ENCODE measurements at places on chromosomes 16 and 17. TPM values are rescaled to one million over a fixed set of nuclear protein-coding genes. Genes with fewer than 3 reads are reported as not detected.

GRCh38 chr17:7147772-7148171 is 31.4 kb downstream of the ASGR1 start:
- H3K4me1 ChIP-seq, result peaks cover 20% of the 10 kb centered on the region
- no peak overlapping the region for H3K4me3 ChIP-seq
- peaks cover 35% of the 10 kb centered on the region for H3K27me3 ChIP-seq
- no peak for DNase-seq

DNA sequence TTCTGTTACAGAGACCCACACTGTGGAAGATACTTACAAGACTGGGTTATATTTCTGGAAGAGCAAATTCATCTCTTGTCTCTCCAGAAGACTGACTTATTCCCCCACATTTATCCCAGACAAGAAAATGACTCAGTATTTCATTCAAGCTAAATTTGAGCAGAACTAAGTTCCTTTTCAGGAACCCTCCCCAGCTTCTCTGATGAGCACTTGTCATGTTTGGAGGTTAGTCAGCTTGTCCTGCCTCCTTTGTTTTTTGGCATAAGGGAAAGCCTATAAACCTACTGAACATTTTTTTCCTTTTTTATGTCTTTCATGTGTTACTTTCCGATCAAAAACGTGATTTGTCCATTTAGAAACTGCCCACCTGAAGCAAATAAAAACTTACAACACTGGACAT is 198.0 kb downstream of the C16orf95 start:
- no peak for DNase-seq
- peaks cover 22% of the 10 kb centered on the region for H3K4me1 ChIP-seq
- H3K36me3 ChIP-seq, result no peaks in the 10 kb centered on the region
- no peak overlapping the region for H3K4me3 ChIP-seq

GRCh38 chr16:3274490-3274889 is 8.8 kb upstream of the ZNF263 start:
- H3K4me1 ChIP-seq, result peaks cover 12% of the 10 kb centered on the region
- no peaks in the 10 kb centered on the region for H3K36me3 ChIP-seq
- peaks cover 40% of the 10 kb centered on the region for H3K27me3 ChIP-seq
- DNase-seq, result no peak

DNA sequence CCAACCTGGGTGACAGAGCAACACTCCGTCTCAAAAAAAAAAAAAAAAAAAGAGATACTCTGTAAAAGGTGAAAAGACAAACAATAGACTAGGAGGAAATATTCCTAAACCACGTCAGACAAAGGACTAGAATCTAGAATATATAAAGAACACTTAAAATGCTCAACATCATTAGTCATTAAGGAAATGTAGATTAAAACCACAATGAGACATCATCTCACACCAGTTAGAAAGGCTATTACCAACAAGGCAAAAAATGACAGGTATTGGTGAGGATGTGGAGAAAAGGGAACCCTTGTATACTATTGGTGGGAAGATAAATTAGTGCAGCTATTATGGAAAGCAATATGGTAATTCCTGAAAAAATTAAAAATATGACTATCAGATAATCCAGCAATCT is 903.1 kb upstream of the SOX9 start:
- no peaks in the 10 kb centered on the region for H3K36me3 ChIP-seq
- no peaks in the 10 kb centered on the region for H3K27me3 ChIP-seq
- no peak overlapping the region for H3K4me3 ChIP-seq
- H3K4me1 ChIP-seq, result no peaks in the 10 kb centered on the region

DNA sequence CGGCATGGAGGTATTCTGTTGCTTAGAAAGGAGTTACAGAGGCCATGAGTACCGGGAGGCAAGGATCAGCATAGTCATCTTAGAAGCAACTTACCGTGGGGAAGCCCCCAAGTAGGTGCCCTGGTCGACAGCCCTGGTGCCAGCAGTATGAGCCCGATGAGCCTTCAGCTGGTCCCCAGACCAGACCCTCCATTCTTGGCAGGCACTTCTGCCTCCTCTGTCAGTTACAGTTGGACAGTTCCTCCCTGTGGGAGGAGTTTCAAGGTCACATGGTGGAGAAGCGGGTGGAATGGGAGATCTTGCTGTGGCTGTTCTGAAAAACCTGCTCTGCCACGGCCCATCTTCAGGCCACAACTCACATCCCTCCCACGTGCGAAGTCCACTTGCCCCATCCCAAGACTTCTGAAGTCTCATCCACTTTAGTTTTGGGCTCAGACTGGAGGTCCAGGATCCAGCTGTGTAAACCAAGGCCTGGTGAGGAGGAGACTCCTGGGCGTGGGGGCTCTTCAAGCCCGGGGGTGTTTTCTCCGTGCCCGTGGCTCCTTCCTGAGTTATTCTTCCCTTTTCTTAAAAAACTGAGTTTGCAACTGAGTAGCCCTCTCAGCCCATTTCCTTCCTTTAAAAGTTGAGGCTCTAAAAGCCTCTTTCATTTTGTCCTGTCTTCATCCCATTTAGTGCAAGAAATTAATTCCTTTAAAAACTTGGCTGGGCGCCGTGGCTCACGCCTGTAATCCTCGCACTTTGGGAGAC is 133.5 kb downstream of the SEC14L1 start:
- no peak overlapping the region for H3K4me3 ChIP-seq
- peaks cover 11% of the 10 kb centered on the region for H3K4me1 ChIP-seq
- peak overlapping the region; percentile 35 for H3K27ac ChIP-seq
- H3K36me3 ChIP-seq, result no peaks in the 10 kb centered on the region

DNA sequence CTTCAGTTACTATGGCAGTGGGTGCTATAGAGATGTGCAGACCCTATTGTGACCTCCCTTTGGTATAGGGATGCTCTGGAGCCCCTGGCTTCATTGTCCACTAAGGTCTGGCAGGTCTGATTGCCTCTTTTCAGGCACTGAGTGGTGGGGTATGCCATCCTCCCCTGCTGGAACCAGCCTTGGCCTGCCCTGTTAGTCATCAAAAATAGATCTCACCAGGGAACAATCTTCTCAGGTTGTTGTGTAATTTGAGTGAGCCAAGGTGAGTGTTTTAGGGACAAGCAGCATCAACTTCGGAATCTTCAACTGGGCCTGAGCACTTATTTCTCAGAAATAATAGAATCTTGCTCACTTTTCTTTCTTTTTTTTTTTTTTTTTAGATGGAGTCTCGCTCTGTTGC is 19.6 kb downstream of the HMOX2 start:
- no peak overlapping the region for H3K27ac ChIP-seq
- DNase-seq, result no peak
- H3K27me3 ChIP-seq, result no peaks in the 10 kb centered on the region
- no peak overlapping the region for H3K4me3 ChIP-seq

DNA sequence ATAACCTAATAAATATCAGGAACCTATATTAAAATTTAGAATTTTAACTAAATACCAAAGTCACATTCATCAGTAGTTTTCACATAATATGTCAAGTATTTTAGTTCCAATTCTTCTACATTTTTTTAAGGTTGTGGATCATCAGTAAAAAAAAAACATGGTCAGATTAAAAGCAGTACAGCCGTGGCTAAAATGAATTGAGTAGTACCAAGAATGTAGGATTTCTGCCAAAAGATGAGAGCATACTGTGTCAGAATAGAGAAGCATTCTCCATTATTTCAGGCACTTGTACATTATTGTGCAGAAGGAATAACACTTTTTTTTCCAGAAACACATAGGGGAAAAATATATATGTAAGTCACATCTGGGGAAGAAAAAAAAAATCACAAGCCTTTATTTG is 1176.1 kb downstream of the CDH11 start:
- H3K27me3 ChIP-seq, result no peaks in the 10 kb centered on the region
- no peak overlapping the region for H3K27ac ChIP-seq
- H3K4me3 ChIP-seq, result no peak overlapping the region
- no peak for DNase-seq

DNA sequence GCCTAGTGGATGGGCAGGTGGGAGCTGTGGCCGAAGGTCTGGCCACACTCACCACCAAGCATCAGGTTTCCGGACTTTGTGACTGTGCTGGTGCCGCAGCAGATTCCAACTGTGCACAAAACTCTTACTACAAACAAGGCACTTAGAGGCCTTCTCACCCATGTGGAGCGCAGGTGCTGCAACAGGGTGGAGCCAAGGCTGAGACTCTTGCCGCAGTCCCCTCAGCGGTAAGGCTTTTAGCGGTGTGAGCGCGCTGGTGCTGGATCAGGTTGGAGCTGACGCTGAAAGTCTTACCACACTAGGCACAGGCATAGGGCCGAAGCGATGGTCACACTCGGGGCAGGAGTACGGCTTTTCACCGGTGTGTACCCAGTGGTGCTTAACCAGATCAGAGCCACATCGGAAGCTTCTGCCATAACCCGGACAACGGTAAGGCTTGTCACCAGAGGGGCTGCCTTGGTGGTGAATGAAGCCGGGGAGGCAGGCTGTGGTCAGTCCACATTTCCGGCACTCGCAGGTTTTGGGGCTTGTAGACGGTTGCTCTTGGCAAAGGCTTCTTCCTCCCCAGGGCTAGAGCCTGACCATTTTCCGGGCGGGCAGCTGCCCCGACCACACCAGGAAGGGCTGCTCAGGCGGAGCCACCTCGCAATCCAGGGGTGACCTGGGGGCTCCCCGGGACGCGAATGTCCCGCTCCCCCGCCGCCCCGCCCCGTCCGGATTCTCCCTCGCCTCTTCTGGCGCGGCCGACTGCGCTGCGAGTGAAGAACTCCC is 1.0 kb upstream of the ARMC5 start:
- peaks cover 42% of the 10 kb centered on the region for H3K4me1 ChIP-seq
- peaks cover 4% of the 10 kb centered on the region for H3K36me3 ChIP-seq
- H3K27ac ChIP-seq, result peak overlapping the region; percentile 81
- DNase-seq, result no peak
- H3K4me3 ChIP-seq, result peak overlapping the region; percentile 88

GRCh38 chr16:5066511-5066910 is 755 bp upstream of the C16orf89 start:
- no peaks in the 10 kb centered on the region for H3K36me3 ChIP-seq
- H3K27ac ChIP-seq, result no peak overlapping the region
- H3K4me3 ChIP-seq, result no peak overlapping the region
- DNase-seq, result no peak
- peaks cover 45% of the 10 kb centered on the region for H3K27me3 ChIP-seq

DNA sequence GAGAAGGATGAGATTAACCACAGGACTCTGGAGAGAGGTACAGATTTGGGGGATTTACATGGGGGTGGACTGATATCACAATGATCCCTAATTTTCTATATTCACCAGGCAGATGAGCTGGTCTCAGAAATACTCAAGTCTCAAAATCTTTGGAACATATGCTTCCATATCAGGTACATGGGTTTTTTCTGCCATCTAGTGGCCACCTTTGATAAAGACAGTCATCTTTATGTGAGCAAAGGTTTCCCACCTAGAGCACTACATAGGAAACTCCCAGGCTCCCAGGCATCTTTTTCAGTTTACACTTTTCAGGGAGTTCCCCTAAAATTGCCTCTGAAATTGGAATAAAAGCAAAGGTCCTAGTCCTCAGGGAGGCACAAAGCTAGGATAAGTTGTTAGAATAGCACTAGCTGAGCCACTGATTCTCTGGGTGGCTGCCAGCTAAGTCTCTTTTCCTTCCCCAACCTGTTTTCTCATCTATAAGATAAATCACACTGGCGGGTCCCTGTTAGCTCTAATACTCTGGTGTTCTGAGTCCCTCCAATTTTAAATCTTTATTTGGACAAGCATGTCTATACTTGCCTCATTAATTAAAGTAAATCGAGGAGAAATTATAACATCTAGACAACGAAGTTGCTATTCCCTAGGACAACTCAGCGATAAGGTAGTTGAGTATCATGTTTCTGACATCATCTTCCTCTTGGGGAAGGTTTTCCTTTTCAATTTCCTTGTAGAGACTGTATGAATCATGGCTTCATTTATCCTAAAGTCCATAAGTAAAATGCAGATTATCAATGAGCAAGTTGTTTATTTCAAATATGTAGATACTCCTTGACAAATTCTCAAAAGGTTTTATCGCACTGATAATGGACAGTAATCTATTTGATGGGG is 19.0 kb upstream of the MON1B start:
- peak; percentile 45 for DNase-seq
- no peak overlapping the region for H3K27ac ChIP-seq
- H3K4me1 ChIP-seq, result no peaks in the 10 kb centered on the region
- no peak overlapping the region for H3K4me3 ChIP-seq
- H3K36me3 ChIP-seq, result no peaks in the 10 kb centered on the region
- H3K27me3 ChIP-seq, result peaks cover 78% of the 10 kb centered on the region

DNA sequence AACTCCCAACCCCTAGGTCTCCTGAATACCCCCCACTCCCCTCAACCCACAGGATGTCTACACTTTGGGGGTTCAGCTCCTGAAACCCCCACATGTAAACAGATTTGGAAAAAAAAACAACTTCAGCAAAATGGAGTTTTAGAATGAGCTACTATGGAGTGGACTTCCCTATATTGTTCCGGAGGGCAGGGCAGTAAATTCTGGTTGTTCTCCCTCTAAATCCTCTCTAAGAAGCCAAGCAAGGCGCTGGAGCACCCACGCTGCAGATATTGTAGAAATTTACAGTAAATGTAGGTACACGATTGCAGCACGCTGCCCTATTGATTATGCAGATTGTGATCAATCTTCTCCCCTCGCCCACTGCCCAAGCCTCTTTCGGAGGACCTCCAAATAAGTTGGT is 8.5 kb upstream of the ZFHX3 start:
- H3K27ac ChIP-seq, result peak overlapping the region; percentile 93
- peaks cover 2% of the 10 kb centered on the region for H3K36me3 ChIP-seq
- H3K4me1 ChIP-seq, result peaks cover 26% of the 10 kb centered on the region
- no peaks in the 10 kb centered on the region for H3K27me3 ChIP-seq
- DNase-seq, result no peak

- H3K27me3 ChIP-seq, result no peaks in the 10 kb centered on the region
- H3K4me1 ChIP-seq, result no peaks in the 10 kb centered on the region
- DNase-seq, result no peak
- H3K4me3 ChIP-seq, result no peak overlapping the region
- H3K27ac ChIP-seq, result no peak overlapping the region
Observed at GRCh38 chr17:12815642-12816141, 26.4 kb downstream of the ARHGAP44 start.

GRCh38 chr16:77853161-77853560 is 64.8 kb downstream of the VAT1L start:
- no peak overlapping the region for H3K4me3 ChIP-seq
- H3K27ac ChIP-seq, result no peak overlapping the region
- DNase-seq, result no peak
- peaks cover 3% of the 10 kb centered on the region for H3K27me3 ChIP-seq
- H3K4me1 ChIP-seq, result peaks cover 22% of the 10 kb centered on the region
- H3K36me3 ChIP-seq, result no peaks in the 10 kb centered on the region

SLC6A2 gene
- total RNA-seq, result not detected

KRT31 gene
- total RNA-seq, result not detected

HAP1 gene
- total RNA-seq, result 1.6 TPM

NPIPA3 gene
- not detected for total RNA-seq

CCL17 gene
- total RNA-seq, result not detected

Measured in neural crest cell (in vitro differentiated cells).